Activated T-helper 1 cell treated with anti-CD3 and anti-CD28 coated beads, Interleukin-2, amount 50 U/mL, for 16 hours (primary cell): ENCODE measurements at places on chromosomes 12 and 14.

DNA sequence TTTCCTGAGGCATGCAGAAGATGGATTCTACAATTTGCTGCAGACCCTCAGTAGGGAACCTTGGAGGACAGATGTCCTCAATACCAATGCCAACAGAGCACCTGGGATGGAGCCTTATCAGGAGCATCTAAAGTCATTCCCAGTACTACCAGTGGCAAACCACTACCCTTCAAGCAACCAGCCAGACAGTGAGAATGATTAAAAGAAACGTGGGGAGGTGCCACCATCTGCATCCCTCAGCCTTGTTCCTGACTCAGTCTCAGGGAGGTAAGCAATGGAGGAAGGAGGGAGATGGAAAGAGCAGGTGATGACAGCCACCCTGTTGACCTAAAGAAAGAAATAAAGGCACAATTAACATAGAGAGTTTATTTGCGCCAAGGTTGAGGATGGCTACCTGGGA is 175.2 kb upstream of the GRIN2B start:
- no peak for DNase-seq

DNA sequence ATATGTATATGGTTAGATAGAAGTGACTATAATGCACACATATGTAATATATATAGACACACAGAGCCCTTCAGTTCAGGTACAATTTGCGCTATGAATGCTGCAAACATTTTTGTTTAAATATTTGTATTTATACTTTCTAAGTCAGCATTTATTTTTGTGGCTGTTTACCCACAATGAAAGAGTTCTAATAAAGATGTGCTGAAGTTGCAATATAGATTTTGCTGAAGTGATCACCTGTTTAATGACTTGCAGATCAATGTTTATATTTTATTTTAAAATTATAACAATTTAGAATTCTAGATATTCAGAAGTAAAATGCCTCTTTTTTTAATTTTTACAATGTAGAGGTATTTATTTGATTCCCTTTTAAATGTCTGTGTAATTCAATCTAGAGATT is 3.5 kb downstream of the FOXG1 start:
- no peak for DNase-seq

- no peak for DNase-seq
Measured at GRCh38 chr12:2013086-2013485, 8.8 kb upstream of the DCP1B start.

DNA sequence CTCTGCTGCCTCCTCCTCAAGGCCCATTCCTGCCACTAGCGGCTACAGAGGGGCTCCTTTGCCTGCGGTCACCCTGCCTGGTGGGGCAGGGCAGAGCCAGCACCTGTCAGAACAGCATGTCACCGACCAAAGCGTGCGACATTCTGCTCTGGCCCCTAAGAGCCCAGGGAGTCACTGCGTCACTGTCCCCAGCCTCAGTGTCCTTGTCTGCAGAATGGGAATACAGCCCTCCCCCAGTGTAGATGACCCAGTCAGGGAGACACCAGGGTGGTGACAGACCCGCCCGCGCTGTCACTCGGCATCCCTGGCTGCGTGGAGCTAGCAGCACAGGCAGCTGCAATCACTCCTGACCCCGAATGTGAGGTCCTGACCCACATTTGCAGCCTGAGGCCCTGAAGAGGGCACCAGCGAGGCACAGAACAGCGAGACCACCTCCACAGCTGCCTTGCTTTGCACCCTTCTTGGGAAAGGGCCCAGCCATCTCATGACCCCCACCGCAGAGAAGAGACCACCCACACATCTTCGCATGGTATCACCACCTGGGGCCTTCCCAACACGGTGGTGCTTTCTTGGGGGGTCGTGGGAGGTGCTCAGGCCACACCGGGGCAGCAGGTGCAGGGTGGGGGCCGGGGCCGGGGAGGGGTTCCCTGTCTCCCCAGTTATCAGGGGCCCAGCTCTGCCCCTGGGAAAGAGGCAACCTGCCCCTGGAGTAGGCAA is 2.5 kb downstream of the AHNAK2 start:
- no peak for DNase-seq

DNA sequence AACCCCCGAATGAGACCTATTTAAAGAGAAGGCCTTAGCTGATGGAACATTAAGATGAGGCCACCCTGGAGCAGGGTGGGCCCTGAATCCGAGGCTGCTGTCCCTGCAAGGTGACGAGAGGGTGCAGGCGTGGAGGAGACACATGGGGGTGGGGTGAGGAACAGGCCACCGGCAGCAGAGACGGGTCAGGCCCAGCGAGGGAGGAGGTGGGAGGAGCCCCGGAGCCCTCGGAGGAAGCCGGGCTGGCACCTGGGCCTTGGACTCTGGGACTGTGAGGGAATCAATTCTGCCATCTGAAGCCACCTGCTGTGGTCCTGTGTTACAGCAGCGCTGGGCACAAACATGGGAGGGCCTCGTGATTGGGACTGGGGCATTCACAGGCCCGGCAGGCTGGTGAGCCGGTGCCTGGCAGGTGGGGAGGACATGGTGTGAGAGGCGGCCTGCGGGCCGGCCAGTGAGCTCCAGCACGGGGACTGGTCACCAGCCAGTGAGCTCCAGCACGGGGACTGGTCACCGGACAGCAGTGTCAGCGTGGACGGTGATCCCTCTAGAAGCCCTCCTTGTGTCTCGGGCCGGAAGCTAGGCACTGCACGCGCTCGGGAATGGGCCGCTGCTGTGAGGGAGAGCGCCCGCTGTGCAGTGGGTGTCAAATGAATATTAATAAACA is 46.7 kb downstream of the NOC4L start:
- DNase-seq: no peak

- no peak for DNase-seq
Measured at GRCh38 chr14:61467296-61467695, 145.9 kb downstream of the PRKCH start.

GRCh38 chr14:92638904-92639303 is 109.5 kb downstream of the LGMN start:
- DNase-seq: no peak

- DNase-seq: no peak
Measured at GRCh38 chr14:34433957-34434356, 28.1 kb downstream of the SPTSSA start.

- no peak for DNase-seq
Measured at GRCh38 chr12:42588524-42589464, 752 bp downstream of the PRICKLE1 start.

DNA sequence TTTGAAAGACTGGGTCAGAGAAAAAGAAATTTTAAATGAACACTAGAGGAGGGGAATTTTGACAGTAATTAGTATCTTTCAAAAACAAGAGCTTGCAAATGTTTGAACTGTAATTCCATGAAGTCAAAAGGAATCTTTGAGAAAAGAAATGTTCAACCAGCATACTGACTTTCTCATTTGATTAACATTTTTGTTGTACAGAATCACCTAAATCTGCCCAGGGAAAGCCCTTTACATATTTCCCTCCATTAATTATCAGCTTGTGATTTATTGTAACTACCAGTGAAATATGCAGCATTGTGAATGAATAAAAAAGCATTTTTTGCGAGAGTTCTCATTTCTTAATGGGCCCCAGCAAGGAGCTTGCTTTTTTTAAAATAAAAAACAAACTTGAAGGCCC is 61.2 kb upstream of the CCDC91 start:
- DNase-seq: no peak

DNA sequence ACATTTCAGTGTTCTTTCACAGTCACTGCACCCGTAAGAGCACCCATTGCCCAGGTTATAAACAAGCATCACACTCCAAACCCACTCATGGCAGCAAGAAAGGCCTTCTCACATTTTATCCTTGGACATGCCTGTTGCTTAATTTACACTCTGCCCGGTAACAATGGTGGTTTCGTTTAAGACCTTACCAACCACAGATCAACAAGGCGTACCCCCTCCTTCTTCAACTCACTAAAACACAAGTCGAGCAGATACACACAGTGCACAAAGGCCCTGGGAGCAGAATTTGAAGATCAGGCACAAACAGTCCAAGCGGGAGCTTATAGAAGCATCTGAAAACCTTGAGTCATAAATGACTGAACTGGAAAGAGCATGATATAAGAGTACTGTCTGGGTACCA is 98.1 kb downstream of the GALC start:
- no peak for DNase-seq

GRCh38 chr12:68639396-68639767 is 28.7 kb downstream of the RAP1B start:
- DNase-seq: no peak

- no peak for DNase-seq
Measured at GRCh38 chr12:92259696-92260251, 114.1 kb upstream of the BTG1 start.

DNA sequence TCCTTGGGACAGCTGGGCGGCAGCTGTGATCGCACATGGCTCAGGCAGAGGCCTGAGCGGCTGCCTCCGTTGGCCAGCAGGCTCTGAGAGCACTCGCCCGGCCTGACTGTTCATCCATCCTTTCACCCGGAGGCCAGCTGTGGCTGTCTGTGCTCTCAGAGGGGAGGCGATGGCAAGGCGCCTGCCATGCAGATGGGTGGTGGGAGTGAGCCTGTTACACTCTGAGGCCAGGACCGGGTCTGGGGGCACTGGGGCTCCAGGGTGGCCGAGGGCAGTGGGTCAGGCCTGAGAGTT is 292.3 kb downstream of the TMEM121 start:
- DNase-seq: no peak

GRCh38 chr12:96811083-96811482 is 96.0 kb upstream of the NEDD1 start:
- no peak for DNase-seq
